Activated T-cell treated with anti-CD3 and anti-CD28 coated beads, Interleukin-2, amount 50 U/mL, for 72 hours (primary cell): ENCODE measurements at places on chromosomes 7 and 10.

DNA sequence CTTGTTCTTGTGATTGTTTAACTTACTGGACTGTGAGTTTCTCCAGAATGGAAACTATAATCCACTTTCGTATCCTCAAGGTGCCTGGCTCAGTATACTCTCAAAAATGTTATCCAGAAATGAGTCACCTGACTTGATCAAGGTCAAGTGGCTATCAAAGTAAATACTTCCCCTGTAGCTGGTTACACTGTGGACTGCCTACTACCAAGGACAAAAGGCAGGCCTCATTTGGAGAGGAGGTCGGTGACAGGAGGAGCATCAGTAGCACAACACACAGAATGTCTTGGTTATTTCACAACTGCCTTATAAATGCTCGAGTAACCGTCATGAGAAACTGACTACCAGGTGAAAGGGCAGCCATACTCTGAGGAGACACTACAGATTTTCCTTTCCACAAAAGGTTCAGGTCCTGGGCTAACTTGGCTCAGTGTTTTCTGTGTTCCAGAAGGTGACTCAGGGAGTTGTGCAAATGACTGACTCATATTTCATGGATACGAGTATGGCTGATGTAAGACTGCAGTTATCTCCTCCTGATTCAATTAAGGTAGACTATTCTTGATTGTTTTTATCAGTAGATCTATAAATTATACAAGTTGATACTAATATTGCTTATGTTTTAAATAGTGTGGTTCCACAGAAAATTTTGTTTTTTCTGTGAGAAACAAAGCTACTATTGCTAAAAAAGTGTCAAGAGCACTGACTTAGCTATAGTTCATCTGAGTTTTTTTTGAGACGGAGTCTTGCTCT, 4.2 kb upstream of the CCNY start:
- DNase-seq, result no peak

DNA sequence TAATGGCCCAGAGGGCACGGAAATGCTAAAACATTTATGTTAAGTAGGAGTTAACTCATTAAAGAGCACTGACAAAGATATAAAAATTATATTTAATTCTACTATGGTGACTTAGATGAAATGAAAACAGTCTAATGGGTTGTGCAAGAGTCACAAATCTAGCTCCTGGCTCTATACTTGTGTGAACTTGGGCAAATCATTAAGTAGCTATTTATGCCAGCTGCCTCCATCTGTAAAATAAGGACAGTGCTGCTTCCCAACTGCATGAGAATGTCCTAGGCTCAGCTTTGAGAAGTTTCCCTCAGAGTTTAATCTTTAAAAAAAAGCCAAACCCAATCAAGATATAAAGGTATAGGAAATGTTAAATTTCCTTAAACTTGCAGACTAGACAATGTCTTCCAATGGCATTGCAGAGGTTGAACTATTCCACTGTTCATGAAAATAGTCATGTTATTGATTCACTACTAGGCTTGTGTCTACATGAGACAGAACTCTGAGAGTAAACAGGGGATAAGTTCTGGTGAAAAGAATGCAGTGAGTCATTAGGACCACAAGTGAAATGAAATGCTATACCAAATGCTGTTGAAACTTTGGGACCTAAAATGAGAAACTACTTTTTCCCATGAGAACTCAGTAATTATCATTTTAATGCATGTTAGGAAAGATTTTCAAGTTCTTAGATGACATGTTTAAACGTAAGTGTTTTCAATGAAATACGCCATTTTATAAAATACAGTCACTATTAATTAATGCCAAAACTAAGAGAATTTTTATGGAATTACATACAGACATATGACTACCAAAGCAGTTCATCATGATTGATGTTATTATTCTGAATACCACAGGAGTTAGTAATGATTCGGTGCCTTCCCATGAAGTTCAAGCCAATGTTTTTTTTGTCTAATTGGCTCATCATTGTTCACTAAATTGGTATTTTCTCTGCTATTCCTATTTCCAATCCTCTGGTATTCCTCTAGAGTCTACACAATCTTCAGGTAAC, 84.2 kb downstream of the CDK6 start:
- no peak for DNase-seq

GRCh38 chr7:139358541-139359365, 941 bp upstream of the LUC7L2 start:
- peak; percentile 47 for DNase-seq

DNA sequence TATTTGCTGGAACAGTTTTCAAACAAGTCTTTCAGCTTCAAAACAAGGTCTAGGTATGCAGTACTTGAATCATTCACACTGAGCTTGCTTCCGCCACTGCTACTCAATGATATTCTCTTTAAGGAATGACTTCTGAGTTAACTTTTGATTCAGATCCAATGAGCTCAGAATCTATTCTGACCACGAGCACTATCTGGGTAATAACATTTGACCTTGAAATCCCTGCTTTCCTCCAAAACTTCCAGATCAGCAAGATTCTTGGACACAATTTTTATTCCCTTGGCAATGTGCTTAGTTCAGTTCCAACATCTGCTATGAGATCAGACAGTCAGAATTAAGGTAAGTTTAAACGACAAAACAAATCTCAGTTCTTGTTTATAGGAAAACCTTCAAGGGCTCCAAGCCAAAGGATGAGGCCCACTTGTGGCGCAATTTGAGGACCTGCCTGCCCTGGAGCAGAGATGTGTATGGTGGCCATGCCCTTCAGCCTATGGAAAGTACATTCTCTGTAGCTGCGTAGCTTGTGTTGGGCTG, 87.2 kb downstream of the RNF216 start:
- no peak for DNase-seq

DNA sequence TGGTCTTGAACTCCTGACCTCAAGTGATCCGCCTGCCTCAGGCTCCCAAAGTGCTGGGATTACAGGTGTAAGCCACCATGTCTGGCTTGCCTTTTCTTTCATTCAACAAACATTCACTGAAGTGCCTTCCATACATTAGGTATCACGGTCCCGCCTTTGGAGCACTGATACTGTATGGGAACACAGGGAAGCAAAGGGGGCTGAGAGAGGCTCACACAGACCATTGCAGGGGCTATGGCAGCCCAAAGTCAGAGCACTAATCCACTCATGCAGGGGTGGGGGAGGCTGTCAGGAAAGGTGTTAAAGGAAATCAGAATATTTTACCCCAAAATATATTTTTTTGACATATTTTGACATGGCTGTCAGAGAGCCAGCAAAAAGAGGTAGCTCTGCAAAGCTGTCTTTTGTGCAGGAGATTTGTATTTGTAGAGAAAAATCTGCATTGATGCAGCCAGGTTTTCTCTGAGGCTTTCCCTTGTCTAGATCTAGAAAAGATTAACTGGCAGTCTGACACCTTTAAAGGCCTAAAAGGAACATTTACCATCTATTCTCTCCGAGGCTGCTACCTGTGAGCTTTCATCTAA, 42.0 kb upstream of the PDLIM1 start:
- DNase-seq, result no peak

DNA sequence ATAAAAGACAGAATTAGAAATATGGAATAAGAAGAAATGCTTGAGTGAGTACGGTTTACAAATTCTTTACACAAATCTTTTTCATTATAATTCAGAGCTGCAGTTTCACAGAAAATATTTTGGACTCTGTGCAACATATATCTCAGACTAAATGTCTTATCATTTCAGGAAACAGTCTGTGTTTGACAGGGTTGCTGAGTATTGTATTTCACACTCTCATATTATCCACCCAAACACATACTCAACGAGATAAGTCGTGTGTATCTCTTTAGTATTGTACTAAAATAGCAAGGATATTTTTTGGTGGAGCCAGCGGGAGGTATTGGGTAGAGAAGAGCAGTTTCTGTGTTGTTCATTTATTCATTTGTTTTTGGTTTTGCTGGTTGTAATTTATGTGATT, 39.0 kb upstream of the SLC39A12 start:
- no peak for DNase-seq

GRCh38 chr7:101172854-101173751, 7.0 kb downstream of the NAT16 start:
- peak; percentile 74 for DNase-seq
